ENCODE measurements at places on chromosomes 1 and 21.

DNA sequence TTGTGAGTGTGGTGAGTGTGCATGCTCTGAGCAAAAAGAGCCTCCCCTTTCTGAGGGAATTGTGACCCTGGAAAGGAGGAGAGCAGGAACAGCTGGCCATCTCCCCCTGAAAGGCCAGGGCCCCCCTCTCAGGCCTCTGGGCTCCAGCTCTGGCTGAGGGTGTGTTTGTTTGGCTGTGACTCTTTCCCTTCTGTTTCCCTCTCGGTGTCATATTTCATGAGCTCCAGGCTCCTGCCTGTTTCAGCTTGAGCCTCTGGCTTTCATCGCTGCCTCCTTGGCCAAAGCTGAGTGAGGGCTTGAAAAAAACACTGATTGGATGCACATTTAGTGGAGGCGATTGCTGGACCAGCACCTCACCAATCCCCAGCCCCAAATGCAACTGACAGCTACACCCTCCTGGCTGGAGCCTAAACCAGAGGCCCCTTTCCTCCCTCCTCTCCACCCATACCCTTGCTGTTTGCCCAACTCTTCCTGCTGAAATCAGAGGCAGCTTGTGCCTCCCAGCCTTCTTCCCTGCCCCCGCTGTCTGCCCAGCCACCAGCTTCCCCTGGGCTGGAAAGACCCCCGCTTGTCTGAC is 64.1 kb downstream of the DDR2 start:
- DNase-seq = peak; percentile 67

GRCh38 chr21:32599091-32599490 is 13.1 kb downstream of the CFAP298 start:
- no peak for DNase-seq

DNA sequence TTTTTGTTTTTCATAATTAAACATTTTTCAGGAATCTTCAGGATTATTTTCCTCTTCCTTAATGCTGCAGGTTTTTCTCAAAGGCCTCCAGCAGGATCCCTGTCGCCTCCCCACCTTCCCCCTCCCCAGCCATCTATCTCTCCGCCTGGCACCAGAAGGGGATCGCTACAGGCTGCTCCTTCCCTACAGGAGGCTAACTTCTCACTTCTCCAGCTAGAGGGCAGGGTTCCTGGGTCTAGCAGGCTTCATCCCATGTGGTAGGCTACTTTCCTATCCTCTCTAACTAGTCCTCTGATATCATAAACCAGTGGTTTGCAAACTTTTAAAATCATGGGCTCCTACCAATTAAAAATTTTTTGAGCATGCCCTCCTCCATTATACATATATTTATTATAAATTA is 104.1 kb downstream of the KCNN3 start:
- peak; percentile 31 for DNase-seq

- no peak for DNase-seq
These were observed 64.8 kb downstream of the TP53BP2 start for GRCh38 chr1:223780949-223781348.

DNA sequence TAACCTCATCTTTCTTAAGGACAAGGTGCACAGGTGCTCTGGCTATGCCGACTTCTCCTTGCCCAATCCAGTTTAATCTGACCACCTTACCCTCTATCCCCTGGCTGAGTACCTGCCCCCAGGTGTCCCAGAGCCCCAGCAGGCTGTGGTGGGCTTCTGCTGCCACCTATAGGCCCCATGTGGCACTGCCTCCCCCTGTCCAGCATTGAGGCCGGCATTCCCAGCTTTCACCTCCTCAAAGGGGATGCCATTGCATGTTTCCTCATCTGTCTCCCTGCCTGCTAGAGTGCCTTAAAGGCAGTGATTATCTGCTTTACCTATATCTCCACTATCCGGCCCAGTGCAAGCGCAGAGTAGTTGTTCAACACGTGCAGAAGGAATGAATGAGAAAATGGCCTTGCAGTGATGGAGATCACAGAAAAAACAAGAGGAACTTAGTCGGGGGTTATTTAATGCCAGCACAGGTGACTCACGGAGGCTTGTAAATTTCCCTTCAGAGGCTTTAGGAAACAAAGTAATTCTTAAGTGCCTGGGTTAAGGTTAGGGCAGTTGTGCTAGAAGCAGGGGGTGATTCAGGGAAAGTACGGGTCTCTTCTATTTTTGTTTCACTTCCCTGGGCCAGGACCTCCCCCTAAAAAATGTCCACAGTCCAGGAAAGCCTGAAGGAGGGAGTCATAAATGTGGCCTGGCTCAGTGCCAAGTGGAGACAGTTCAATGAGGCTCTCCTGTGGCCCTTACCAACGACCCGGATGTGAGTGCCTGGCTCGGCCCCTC is 131.8 kb upstream of the NGF start:
- DNase-seq = peak; percentile 23
